ENCODE measurements at places on chromosomes 6 and 20. TPM values are rescaled to one million over a fixed set of nuclear protein-coding genes. Genes with fewer than 3 reads are reported as not detected.
A peak's percentile ranks its signal among the peaks of the same experiment; 100 is the strongest.

GRCh38 chr6:140208286-140208685, 833.8 kb upstream of the CITED2 start:
- H3K4me1 ChIP-seq = peaks cover 13% of the 10 kb centered on the region
- no peak overlapping the region for H3K27ac ChIP-seq
- no peaks in the 10 kb centered on the region for H3K36me3 ChIP-seq
- no peaks in the 10 kb centered on the region for H3K27me3 ChIP-seq

DNA sequence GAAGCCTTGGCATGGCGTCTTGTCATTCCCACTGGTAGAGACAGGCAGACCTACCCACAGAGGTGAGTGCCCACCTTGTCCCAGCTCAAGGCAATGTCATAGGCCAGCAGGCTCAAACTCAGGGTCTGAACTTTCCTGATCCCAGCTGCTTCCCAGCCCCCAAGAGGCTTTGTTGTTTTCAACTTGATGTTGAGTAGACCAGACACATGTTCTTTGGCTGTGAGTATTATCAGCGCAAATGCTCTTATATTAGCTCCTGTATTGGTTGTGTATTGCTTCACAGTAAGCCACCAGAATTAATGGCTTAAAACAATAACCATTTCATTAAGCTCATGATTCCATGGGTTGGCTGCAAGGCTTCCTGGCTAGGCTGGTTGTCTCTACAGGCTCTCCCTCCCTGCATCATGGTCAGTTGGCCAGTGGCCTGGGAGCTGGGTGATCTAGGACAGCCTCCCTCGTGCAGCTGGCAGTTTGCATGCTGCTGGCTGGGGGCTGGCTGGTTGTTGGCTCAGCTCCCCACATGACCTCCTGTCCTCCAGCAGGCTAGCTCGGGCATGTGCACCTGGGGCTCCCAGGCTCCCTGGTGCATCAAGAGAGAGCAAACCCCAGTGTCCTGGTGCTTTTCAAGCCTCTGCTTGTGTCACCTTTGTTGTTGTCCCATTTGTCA, 21.6 kb downstream of the TOX2 start:
- H3K27ac ChIP-seq = no peak overlapping the region
- H3K27me3 ChIP-seq = no peaks in the 10 kb centered on the region
- H3K36me3 ChIP-seq = no peaks in the 10 kb centered on the region

DNA sequence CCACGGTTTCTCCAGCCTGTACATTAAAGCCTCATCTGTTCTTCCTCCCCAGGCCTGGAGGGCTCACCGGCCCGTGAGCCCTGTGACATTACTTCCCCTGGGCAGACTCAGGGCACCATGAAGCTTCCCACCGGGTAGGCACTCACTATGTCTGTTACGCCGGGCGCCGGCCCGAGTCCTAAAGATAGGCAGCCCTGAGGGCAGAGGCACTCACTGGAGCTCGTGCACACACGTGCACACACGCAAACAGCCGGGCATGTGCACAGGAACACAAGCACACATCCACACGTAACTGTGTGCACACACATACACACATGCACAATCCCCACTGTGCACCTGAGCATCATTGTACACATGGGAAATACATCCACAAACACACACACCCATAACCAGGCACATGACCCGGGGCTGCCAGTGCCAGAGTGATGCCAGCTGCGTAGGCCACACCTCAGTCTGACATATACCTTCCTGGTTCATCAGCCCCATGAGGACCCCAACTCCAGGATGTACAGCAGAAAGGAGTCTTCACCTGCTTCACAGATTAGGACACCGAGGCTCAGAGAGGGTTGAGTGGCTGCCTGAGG, 83.7 kb downstream of the YTHDF1 start:
- no peak overlapping the region for H3K4me3 ChIP-seq
- peaks cover 41% of the 10 kb centered on the region for H3K27me3 ChIP-seq
- no peak overlapping the region for H3K27ac ChIP-seq
- no peaks in the 10 kb centered on the region for H3K4me1 ChIP-seq
- DNase-seq = no peak
- H3K36me3 ChIP-seq = no peaks in the 10 kb centered on the region

DNA sequence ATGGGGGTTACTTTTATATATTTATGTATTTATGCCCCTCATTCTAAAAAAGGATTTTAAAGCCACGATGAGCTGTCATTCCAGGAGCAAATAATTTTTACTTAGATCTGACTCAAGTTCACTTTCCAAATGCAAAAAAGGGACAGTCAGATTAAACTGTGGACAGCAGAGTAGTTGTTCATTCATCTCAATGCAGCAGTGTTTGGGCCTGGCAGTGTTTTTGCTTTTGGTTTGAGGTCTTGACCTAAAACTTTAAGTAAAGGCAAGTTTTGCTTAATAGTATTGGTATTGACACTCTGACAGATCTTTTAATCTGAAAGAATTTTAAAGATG, 13.9 kb downstream of the JARID2 start:
- peak overlapping the region; percentile 37 for H3K27ac ChIP-seq
- no peak overlapping the region for H3K4me3 ChIP-seq
- H3K27me3 ChIP-seq = no peaks in the 10 kb centered on the region
- peaks cover 94% of the 10 kb centered on the region for H3K4me1 ChIP-seq

DNA sequence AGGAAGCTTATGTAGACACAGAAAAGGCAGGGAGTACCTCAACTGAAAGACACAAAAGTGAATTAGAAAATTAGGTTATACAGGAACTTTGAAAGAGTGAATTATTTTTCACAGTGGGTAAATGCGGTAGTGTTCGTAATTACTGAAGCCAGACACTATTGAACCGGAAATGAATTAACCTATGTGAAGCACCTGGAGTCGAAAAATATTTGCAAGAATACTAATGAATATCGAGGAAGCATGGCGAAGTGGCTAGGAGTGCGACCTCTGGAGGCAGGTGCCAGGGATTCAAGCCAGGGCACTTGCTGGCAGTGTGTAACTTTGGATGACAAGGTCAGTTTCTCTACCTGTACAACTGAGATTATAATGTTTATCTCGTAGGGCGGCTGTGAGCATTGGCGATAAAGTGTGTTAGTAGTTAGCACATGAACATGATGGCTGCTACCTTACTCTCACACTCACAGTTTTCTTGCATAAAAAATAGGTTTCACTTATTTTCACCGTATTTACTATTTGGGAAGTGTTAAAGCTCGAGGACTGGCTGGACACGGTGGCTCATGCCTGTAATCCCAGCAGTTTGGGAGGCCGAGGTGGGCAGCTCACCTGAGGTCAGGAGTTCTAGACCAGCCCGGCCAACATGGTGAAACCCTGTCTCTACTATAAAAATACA, 567 bp upstream of the SLC18B1 start:
- H3K4me1 ChIP-seq = no peaks in the 10 kb centered on the region
- DNase-seq = peak; percentile 61
- no peaks in the 10 kb centered on the region for H3K27me3 ChIP-seq
- H3K36me3 ChIP-seq = no peaks in the 10 kb centered on the region

GRCh38 chr6:170261643-170262488, 29.0 kb downstream of the DLL1 start:
- H3K27ac ChIP-seq = no peak overlapping the region
- H3K4me1 ChIP-seq = no peaks in the 10 kb centered on the region
- peaks cover 2% of the 10 kb centered on the region for H3K27me3 ChIP-seq

- peak overlapping the region; percentile 91 for H3K27ac ChIP-seq
- peaks cover 51% of the 10 kb centered on the region for H3K4me1 ChIP-seq
- DNase-seq = peak; percentile 84
- no peaks in the 10 kb centered on the region for H3K36me3 ChIP-seq
- no peaks in the 10 kb centered on the region for H3K27me3 ChIP-seq
These were observed 58.9 kb downstream of the RREB1 start for GRCh38 chr6:7166410-7167293.

DNA sequence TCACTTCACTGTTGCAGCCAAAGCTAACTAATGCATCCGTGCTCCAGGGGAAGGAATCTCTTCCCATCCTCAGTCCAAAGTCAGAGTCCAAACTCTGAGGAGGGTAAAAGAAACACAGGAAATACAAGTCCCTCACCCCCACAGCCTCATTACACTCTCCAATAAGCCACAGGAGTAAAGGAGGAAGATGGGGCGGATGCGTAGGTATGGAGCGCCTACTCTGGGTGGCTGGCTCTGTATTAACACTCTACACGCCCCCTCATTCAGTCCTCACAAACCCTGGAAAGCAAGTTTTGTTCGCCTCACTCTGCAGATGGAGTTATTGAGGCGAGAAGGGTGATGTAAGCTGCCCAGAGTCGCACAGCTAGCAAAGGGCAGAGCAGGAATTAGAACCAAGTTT, 242.9 kb downstream of the NRN1 start:
- H3K4me3 ChIP-seq = no peak overlapping the region
- no peak for DNase-seq
- no peak overlapping the region for H3K27ac ChIP-seq
- H3K27me3 ChIP-seq = no peaks in the 10 kb centered on the region

- no peaks in the 10 kb centered on the region for H3K27me3 ChIP-seq
- DNase-seq = no peak
- no peak overlapping the region for H3K4me3 ChIP-seq
- H3K36me3 ChIP-seq = no peaks in the 10 kb centered on the region
- H3K27ac ChIP-seq = no peak overlapping the region
These were observed 159.7 kb upstream of the MCHR2 start for GRCh38 chr6:100153636-100154275.

GRCh38 chr20:46814366-46815232, 80.0 kb upstream of the EYA2 start:
- H3K27ac ChIP-seq = no peak overlapping the region
- peak; percentile 67 for DNase-seq
- H3K4me3 ChIP-seq = no peak overlapping the region
- H3K36me3 ChIP-seq = no peaks in the 10 kb centered on the region
- peaks cover 12% of the 10 kb centered on the region for H3K4me1 ChIP-seq

GRCh38 chr6:23265270-23265669, 695.9 kb downstream of the HDGFL1 start:
- H3K4me3 ChIP-seq = no peak overlapping the region
- no peak for DNase-seq
- H3K4me1 ChIP-seq = no peaks in the 10 kb centered on the region
- no peak overlapping the region for H3K27ac ChIP-seq
- H3K27me3 ChIP-seq = no peaks in the 10 kb centered on the region
- H3K36me3 ChIP-seq = no peaks in the 10 kb centered on the region

GRCh38 chr6:157090736-157091135, 232.6 kb downstream of the TMEM242 start:
- H3K27me3 ChIP-seq = no peaks in the 10 kb centered on the region
- no peak overlapping the region for H3K27ac ChIP-seq
- DNase-seq = no peak

GRCh38 chr6:28000351-28001045, 43.5 kb downstream of the OR2B6 start:
- no peak overlapping the region for H3K4me3 ChIP-seq
- H3K4me1 ChIP-seq = no peaks in the 10 kb centered on the region
- no peaks in the 10 kb centered on the region for H3K36me3 ChIP-seq
- H3K27me3 ChIP-seq = no peaks in the 10 kb centered on the region
- no peak overlapping the region for H3K27ac ChIP-seq

DNA sequence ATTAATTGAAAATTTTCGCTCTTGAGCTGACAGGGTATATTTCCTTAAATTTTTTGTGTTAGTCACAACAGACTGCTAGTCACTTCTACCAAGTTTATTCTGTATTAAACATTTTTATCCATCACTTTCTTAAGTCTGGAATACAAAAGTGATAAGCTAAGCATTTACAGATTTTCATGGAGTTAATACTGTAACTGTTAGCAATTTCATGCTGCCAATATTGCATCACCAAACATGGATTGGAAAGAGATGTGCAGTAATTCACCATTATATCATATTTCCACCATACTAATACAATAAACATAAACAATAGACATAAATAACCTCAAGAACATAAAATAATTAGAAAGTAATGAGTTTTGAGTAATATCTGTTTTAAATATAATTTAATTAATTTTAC, 854.0 kb upstream of the CITED2 start:
- H3K27ac ChIP-seq = no peak overlapping the region
- no peak overlapping the region for H3K4me3 ChIP-seq
- no peaks in the 10 kb centered on the region for H3K4me1 ChIP-seq
- H3K36me3 ChIP-seq = no peaks in the 10 kb centered on the region
- no peak for DNase-seq
- no peaks in the 10 kb centered on the region for H3K27me3 ChIP-seq

GRCh38 chr20:63567386-63568169, 6.5 kb downstream of the HELZ2 start:
- H3K27me3 ChIP-seq = no peaks in the 10 kb centered on the region
- no peaks in the 10 kb centered on the region for H3K4me1 ChIP-seq
- H3K36me3 ChIP-seq = peaks cover 46% of the 10 kb centered on the region
- H3K4me3 ChIP-seq = no peak overlapping the region

- no peak for DNase-seq
- no peak overlapping the region for H3K27ac ChIP-seq
- H3K4me3 ChIP-seq = no peak overlapping the region
- no peaks in the 10 kb centered on the region for H3K4me1 ChIP-seq
- no peaks in the 10 kb centered on the region for H3K36me3 ChIP-seq
These were observed 144.5 kb downstream of the MAP3K7 start for GRCh38 chr6:90442366-90442765.

DNA sequence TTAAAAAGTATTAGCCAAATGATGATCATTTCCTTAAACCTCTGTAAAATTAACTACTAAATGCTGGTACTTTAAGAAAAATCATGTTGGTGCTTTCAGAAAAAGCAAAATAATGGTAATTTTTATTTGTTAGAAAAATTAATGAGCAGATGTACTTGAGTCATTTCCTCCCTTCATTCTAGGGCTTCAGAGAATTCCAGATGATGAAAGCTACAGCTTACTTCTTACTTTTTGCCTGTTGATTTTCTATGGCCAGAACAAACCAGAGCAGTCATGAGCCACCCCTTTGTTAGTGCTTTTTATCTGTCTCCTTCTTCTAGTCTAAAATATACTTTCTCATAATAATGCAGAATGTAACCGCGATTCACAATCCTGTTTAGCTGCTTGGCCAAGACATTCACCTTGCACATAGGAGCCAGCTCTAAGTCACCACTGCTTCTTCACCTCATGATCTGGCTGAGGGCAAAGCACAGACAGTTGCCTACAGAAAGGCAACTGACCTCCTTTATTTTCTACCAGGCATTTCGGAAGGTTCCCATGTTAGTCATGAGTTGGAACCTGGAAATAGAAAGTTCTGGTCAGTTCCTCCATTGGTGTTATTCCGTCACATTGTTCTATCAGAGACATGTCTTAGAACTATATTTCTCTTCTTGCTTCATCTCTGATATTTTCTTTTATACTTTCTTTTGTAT, 43.5 kb upstream of the TINAG start:
- H3K27me3 ChIP-seq = no peaks in the 10 kb centered on the region
- H3K4me1 ChIP-seq = no peaks in the 10 kb centered on the region
- H3K4me3 ChIP-seq = no peak overlapping the region
- DNase-seq = no peak
- H3K36me3 ChIP-seq = no peaks in the 10 kb centered on the region
- H3K27ac ChIP-seq = no peak overlapping the region

- DNase-seq = no peak
- H3K4me3 ChIP-seq = no peak overlapping the region
- H3K27ac ChIP-seq = no peak overlapping the region
- H3K36me3 ChIP-seq = no peaks in the 10 kb centered on the region
These were observed 85.9 kb downstream of the MAFB start for GRCh38 chr20:40603057-40603651.

- no peak overlapping the region for H3K4me3 ChIP-seq
- no peaks in the 10 kb centered on the region for H3K36me3 ChIP-seq
- no peak overlapping the region for H3K27ac ChIP-seq
- peaks cover 45% of the 10 kb centered on the region for H3K4me1 ChIP-seq
- no peak for DNase-seq
- H3K27me3 ChIP-seq = no peaks in the 10 kb centered on the region
These were observed 117.7 kb upstream of the GGTLC1 start for GRCh38 chr20:24106150-24106800.

Gene SPATA25
- total RNA-seq = not detected

Gene CAGE1
- 0.08 TPM for total RNA-seq

Gene PRRT1
- not detected for total RNA-seq

All from SJSA1 (cell line).